Muscle of leg (tissue), 16 donors: ENCODE measurements at places on chromosomes 2 and 18. TPM values are rescaled to one million over a fixed set of nuclear protein-coding genes. Genes with fewer than 3 reads are reported as not detected.

Gene LRRTM1
- 0.27 TPM for total RNA-seq

Gene TRIM43
- total RNA-seq: not detected

Gene SPDYA
- total RNA-seq: 0.75 TPM

Gene CETN1
- total RNA-seq: not detected
